ENCODE measurements at places on chromosomes 16 and 17.
A peak's percentile ranks its signal among the peaks of the same experiment; 100 is the strongest.

GRCh38 chr16:35506018-35506897 lies 2046.8 kb downstream of the TP53TG3F start:
- DNase-seq, result no peak

DNA sequence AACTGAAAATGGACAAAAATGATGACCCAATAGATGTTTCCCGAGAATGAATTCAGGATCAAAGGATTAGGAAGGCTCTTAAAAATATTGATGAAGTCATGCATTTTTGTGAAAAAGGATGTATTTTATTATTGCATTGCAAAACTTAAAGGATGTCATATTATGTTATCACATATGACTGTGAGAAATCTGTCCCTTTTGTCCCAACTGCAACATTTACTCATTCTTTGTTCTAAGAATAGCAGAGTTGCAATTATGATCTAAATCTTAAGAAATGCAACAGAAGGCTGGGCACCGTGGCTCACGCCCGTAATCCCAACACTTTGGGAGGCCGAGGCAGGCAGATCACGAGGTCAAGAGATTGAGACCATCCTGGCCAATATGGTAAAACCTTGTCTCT lies 13.1 kb upstream of the MYH13 start:
- no peak for DNase-seq

GRCh38 chr17:81527591-81528383 lies at the start of gene FSCN2:
Gene FSCN2 (plus strand): TSS chr17:81528377. CDS start chr17:81528532, 155 bp downstream.
- no peak for DNase-seq

DNA sequence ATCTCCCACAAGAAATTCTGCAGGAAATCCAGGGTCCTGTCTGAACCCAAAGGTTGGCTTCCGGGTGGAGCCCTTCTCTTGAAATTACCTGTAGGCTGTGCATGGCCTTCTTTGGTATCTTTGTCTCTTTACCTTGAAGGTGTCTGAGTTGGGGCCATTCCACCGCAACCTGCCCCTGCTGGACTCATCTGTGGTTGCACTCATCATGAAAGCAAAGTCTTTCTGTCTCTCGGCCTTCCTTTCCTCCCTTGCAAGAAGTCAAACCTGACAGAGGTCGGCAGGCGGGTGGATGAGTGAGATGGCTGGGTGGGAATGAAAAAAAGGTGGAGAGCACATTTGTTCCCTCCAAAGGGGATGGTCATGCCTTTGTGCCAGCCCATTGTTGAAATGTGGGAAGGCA lies 25.1 kb downstream of the SALL1 start:
- DNase-seq, result no peak

GRCh38 chr17:82267575-82268379 lies 5.7 kb downstream of the CSNK1D start:
- peak; percentile 56 for DNase-seq

- DNase-seq, result no peak
These were observed 48.7 kb downstream of the CPPED1 start for GRCh38 chr16:12754824-12755543.

GRCh38 chr16:87062569-87063442 lies 254.4 kb downstream of the C16orf95 start:
- peak; percentile 3 for DNase-seq

DNA sequence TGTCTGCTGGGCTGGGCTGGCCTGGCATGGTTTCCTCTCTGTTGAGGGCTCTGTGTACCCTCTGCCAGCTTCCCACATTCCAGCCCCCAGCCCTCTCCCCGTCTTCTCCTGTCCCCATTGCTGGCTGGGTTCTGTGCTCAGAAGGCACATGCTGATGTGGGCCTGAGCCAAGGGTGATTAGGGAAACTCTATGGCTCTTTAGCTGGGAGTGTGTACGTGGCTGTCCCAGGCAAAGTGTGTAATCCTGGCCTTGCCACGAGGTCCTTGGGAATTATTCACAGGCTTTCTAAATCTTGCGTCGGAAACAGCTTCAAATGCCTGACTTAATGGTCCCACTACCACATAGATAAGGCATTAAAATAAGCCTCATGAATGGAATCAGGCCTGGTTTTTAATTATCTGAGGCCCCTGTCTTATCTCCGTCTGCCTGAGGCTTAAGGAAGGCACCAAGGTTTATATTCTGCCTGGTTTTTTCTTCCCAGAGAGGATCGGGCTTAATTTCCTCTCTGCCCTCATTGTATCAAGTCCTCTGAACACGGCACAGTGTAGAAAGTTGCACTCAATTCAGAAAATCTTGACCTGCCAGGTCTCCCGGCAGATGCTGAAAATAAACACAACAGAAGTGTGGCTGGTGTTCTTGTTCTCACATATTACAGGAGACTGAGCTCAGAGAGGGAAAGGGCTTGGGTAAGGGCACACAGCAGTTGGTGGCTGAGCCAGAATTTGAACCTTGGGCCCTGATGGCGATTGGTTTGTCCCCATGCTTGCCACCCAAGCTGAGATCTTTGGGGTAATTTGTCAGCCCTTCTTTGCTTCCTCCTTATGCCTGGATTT lies 52.9 kb upstream of the LGALS9 start:
- DNase-seq, result no peak

DNA sequence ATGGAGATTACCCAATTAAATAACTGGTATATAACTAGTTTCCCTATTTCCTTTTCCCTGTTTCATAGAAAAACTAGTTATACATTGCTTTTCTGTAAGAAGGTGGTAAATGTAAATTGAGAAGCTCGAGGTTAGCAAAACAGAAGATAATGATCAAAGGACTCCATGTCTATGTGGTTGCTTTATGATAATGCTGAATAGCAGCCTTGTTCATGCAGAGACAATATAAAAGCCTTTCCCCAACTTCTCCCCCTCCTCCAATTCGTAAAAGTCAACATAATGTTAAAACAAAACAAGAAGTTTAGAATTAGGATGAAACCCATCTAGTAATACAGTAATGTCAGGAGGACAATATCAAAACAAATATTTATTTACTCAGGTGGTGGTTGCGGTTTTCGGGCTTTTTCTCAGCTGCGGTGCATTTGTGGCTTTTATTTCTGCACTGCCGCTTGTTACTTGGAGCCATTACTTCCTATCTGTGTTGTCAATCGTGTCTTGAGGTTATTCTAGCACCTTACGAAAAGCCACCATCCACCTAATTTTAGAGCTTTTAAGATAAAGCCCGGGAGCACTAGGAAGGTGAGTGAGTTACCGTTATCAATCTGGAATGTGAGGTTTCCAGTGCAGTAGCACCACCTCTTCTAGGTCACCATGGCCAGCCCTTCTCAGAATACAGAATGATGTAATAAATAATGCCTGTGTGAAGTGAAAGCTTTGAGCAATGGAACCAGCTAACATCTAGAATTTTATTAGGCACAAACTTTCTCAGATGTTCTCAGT lies 297.5 kb downstream of the CDH13 start:
- DNase-seq, result peak; percentile 21
